ENCODE measurements at places on chromosomes 13 and 19.

DNA sequence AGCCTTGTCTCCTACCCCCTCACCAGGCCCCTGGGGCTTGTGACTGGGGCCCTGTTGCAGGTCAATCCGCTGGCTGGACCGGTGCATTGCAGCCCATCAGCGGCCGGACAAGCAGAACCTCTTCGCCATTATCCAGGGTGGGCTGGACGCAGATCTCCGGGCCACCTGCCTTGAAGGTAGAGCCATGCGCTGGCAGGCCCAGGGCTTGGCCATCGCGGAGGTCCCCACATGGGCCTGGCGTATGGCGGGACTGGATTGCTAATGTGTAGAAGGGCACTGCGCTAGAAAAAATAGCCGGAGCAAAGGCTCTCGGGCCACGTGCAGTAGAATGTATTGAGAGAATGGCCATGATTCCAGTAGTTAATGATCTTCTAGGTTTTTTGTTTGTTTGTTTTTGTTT is 6.2 kb downstream of the QTRT1 start:
- DNase-seq, result no peak

DNA sequence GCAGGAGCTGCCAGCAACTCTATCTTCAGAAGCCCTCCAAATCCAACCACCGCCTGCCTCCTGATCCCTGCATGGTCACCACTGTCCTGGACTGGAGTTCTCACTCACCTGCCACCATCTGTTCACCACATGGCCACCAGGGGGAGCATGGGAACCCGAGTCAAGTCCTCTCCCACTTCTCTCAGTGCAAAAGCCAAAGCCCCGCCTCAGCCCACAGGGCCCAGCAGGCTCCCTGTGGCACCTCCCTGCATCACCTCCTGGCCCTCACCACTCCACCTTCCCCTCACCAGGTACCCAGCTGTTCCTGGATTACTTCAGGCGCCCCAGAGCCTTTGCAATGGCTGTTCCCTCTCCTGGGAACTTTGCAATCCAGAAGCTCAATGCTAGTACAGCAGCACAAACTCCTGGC is 5.3 kb downstream of the DHPS start:
- peak; percentile 84 for DNase-seq

DNA sequence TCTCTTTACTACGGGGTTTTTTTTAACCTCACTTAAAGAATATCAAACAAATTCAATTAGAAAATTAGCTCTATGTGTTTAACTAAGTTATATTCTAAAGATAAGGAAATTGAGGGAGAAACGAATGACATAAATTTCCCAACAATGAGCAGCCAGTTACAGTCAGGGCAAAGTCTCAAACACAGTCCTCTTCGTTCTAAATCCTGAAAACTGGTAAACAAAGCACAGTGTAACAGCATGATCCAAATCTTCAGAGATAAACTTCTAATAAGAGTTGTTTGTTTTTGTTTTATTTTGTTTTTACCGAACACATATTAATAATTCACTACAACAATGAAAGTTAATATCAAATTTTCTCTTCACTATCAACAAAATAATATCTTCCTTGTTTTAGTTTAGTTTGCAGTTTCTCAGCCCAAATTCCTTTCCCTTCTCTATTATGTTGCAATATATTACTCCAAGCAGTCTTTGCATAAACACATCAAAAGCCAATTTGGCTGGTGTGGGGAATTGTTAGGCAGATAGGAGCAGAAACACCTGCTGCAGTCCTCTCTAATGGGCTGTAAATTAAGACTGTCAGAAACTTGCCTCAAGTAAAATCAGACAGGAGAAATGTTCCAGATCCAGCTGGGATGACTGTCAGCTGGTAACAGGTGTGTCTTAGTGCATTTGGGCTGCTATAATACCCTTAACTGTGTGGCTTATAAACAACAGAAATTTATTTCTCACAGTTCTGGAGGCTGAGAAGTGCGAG is 106.5 kb upstream of the SGCG start:
- no peak for DNase-seq

DNA sequence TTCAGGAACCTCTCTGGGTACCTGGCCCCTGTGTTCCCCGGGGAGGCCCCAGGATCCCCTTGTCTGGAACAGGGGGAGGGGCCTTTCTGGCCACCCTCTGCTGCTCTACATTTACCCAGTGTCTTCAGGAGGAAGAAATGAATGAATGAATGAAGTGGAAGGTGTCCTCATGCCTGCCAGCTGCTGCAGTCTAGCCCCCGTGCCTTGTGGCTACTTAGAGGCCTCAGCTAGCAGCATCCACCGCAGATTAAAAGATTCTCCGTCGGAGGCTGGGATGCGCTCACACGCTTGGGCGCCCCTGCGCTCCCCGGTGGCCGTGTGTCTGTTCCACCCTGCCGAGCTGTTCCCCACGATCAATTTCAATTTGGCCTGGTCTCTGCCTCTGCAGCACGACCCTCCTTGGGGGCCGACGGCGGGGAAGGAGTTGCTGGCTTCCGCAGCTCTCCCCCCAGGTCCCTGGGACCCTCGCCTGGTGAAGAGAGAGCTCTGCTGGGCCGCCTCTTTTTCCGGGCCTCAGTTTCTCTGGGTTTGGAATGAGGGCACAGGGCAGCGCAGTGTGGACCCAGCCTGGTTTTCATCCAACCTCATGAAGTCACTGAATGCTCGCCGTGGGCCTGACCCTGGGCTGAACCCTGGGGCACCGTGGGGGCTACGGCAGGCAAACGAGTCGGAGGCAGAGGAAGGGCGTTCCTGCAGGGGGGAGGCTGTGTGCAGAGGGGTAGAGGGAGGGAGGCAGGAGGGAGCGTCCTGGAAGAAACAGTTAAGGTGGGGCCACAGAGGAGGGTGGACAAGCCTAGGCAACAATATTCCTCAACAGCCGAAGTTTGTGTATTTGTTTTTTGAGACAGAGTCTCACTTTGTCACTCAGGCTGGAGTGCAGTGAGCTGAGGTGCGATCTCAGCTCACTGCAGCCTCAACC is 28.3 kb downstream of the EFNA2 start:
- DNase-seq, result no peak

DNA sequence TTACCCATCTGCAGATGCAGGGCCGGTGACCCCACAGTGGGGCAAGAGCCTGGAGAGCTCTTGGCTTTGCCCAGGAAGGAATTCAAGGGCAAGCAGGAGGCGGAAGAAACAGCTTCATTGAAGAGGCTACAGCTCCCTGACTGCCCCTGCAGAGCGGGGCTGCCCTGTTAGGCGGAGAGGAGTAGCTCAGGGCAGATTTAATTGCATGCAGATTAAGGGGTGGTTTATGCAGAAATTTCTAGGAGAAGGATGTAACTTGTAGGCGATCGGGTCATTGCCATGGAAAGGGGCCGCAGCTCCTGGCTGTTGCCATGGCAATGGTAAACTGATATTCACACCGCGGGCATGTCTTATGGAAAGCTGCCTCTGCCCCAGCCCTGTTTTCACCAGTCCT is 94.1 kb downstream of the ATP11A start:
- DNase-seq, result no peak

DNA sequence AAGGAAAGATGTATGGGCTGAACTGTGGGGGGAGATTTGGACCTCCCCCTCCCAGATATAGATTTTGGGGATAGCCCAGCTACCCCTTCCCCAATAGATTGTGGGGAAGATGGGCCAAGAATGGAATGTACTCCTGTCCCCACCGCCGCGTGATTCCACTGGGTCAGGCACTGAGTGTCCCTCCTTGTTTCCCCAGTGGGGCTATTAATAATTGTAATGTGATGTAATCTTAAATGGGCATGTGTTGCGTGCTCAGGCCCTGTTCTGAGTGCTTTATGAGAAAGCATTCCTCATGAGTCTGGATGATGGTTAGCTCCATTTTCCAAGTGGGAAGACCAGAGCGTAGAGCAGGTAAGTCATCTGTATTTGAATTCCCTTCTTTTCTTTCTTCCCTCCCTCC is 1.4 kb downstream of the PSMD8 start:
- DNase-seq, result no peak

GRCh38 chr13:20231839-20232555 is at the start of gene GJB6:
Gene GJB6 (minus strand): TSS chr13:20232319. CDS start chr13:20223480, 8,839 bp downstream.
- DNase-seq, result peak; percentile 28

DNA sequence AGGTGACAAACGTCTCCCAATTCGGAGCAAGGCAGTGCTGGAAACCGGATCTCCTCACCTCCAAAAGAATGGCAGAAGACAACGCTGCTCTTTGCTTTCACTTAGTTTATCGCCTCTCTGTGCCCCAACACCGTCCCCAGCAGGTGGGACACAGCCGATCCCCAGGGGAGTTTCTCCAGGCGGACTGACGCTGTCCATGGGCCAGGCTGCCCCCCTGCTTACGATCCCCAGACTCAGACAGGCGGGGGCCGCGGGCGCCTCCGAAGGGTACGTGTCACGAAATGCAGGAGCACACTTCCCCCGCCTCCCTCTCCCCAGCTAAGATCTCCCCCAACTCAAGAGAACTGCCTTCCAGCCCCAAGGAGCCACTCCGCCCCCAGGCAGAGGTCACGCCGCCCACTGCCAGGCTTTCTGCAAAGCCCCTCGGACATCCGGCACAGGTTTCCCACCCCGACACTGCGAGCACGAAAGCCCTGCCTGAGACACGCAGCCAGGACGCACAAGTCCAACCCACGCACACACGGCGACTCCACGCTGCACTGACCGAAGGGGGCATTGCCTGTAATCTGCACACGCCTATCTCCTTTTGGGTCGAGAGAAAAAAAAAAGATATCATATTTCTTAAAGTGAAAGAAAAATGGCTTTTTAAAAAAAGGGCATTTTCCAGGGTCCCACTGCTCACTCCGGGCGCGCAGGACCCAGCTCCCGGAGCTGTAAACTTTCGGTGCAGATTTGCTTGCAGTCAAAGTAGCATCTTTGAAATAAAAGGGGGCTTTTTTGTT is 2.0 kb downstream of the SPRY2 start:
- DNase-seq, result no peak

- DNase-seq, result no peak
These were observed 6.6 kb upstream of the SOX1 start for GRCh38 chr13:112060282-112060830.

- DNase-seq, result no peak
These were observed 917 bp upstream of the CLPTM1 start for GRCh38 chr19:44954278-44954648.

DNA sequence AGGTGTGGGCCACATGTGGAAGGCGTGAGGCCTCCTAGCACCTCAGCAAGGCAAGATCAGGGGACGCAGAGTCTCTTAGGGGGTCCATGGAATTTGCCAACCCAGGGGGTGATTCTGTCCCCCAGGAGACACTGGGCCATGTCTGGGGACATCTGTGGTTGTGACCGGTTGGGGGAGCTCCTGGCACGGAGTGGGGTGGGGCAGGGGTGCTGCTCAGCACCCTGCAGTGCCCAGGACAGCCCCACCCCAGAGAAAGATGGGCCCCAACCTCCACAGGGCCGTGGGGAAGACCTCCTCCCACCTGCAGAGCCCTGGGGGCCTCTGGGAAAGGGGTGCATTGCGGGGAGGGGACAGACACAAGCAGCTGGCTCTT is 4.0 kb downstream of the MKNK2 start:
- DNase-seq, result no peak

DNA sequence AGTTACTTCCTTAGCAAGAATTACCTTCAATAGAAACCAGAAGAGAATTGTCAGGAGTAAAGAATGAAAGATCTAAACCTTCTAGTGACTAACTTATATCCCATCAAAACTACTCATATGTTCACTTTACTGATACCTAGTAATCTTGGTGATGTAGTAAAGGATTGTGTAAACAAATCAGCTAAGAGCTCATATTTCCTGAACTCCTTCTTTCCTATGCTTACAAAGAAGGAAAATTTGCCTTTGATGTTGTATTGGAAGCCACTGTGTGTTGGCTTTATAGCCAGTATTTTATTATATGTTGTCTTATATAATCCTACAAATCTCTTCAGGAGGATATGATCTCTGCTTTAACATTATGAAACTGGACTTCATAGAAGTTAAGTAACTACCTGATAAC is 671.0 kb downstream of the PCDH9 start:
- DNase-seq, result no peak

GRCh38 chr13:89052699-89053098 is 1381.5 kb downstream of the SLITRK5 start:
- DNase-seq, result no peak

- DNase-seq, result no peak
These were observed 1.3 kb downstream of the FPR3 start for GRCh38 chr19:51796195-51796679.

DNA sequence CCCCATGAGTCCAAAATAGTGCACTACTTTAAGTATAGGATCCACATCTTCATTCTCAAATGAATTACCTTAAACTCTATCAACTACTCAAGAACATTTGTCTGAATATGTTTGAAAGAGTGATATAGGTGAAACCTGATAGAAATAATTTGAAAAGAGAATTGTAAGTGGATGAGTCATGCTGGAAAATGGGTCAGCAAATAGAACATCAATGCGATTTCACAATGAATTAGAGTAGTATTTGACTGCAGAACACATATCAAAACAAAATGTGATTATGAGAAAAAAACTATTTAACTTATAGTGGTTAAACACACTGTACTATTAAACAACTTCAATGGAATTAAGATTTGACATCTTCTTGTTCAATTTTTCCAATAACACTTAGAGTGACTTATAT is 300.6 kb upstream of the KLHL1 start:
- DNase-seq, result no peak

DNA sequence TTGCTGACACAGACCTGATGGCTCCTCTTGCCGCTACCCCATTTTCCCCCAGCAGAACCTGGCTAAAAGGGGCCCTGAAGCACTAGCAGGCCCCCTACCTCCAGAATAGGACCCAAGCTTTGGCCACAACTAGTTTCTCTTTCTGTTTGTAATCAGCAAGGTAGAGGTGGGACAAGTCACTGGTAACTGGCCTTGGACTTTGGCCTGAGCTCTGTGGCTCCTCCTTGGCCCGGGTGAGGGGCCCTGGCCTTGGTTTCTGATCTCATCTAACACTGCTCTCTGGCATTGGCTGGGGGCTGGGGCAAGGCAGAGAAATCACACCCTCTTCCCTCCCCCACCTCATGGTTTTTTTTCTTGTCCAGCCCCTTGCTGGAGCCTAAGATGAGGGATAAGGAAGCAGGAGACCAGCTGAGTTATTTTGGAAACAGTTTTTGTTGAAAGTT is 2.1 kb downstream of the CALM3 start:
- DNase-seq, result no peak

DNA sequence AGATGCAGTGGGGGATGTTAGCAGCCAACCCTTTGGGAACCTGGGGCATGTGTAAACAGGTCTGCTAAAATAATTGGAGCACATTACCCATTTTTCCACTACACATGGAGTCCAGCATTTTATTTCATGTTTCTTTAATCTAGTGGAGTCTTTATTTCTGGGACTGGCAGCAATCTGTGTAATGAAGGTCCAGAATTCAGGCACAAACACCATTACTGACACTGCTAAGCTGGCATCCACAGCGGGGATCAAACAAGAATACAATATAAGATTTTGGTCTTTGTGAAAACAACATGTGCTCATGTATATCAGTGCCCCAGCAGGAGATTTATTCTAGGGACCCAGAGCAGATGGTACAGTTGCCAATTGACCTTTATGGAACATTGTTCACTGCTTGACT is 1587.0 kb upstream of the PRR20A start:
- no peak for DNase-seq

GRCh38 chr13:27961227-27962085 is 7.7 kb downstream of the CDX2 start:
- DNase-seq, result no peak

GRCh38 chr13:52797176-52797575 is 51.3 kb downstream of the PCDH8 start:
- DNase-seq, result no peak

- DNase-seq, result no peak
These were observed 81.3 kb downstream of the LHFPL6 start for GRCh38 chr13:39521701-39522100.
